Vagina (tissue), 2 donors: ENCODE measurements at places on chromosomes 1 and 21.

DNA sequence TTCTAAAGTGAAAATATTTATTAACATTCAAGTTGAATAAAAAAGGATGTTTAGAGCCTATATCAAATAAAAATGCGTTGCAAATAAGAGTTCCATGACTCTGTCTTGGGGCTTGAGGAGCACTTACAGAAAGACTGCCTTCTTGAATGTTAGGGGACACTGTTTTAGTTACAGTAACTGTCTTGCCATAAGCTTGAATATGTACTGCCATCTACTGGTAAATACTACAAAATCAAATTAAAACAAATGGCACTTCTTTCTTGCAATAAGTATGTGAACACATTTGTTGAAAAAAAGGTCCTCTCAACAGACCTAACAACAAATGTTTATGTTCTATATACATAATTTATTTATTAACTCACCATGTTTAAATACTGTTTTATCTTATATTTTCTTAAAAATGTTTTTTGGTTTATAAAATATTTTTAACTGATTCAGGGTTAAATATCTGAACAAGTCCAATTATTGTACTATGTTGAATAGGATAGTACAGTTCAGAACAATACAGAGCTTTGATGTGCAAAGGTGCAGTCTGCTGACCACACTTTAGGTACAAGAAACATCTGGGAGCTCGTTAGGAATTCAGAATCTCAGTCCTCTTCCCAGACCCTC, 199.5 kb downstream of the LRRIQ3 start:
- no peak for DNase-seq

GRCh38 chr1:209751627-209752231, 4.1 kb upstream of the TRAF3IP3 start:
- no peak for DNase-seq

- DNase-seq = no peak
These were observed 32.1 kb downstream of the CD247 start for GRCh38 chr1:167486090-167486824.

- DNase-seq = no peak
These were observed 49.9 kb upstream of the CYP2J2 start for GRCh38 chr1:59976194-59977074.

- no peak for DNase-seq
These were observed 15.4 kb upstream of the SAMD13 start for GRCh38 chr1:84286071-84286470.

- no peak for DNase-seq
These were observed 19.5 kb downstream of the USP24 start for GRCh38 chr1:55195521-55196233.

DNA sequence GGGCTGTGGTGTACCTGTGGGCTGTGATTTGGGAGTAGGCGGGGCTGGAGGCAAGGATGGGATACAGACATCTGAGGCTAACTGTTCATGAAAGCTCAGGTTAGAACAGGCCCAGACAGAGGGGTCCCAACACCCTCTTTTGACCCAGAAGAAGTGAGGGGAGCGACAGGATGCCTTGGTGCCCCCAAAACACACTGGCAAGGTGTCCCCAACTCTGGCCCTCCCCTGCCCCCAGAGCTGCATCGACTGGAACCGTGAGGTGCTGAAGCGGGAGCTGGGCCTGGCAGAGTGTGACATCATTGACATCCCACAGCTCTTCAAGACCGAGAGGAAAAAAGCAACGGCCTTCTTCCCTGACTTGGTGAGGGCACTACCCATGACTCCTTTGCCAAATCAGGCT, 27.6 kb upstream of the PADI4 start:
- no peak for DNase-seq

DNA sequence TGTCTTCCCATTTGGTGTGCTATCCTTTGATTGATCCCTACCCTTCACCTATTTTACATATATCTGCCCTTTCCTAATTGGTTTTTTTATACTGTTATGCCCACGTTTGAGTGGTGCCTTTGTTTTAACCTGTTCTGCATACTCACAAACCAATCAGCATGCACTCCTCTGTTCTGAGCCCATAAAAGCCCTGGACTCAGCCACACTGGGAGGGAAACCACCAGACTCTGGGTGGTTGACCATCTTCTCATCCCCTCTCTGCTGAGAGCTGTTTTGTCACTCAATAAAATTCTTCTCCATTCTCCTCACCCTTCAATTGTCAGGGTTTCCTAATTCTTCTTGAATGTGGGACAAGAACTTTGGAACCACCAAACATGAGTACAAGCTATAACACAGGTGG, 989.8 kb downstream of the ADGRL2 start:
- DNase-seq = no peak

DNA sequence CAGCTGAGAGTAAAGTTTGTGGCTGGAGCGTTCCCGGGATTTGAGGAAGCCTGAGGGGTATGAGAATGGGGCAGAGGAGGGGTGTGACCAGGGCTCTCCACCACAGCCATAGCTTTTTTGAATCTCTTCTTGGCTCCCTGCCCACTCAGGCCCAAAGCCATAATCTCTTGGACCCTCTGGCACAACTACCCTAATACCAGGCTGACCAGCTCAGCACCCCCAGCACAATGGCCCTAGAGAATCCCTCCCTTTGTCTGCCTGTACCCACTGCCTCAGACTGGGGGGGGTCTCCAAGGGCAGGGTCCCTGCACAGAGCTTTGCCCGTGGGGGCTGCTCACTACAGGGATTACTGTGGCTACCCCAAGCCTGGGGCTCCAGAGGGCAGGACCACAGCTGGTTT, 7.5 kb downstream of the DENND4B start:
- no peak for DNase-seq

- no peak for DNase-seq
These were observed 8.1 kb upstream of the PMF1 start for GRCh38 chr1:156204686-156205085.

GRCh38 chr1:153774026-153774595, 1.1 kb upstream of the SLC27A3 start:
- DNase-seq = no peak

GRCh38 chr1:106526650-106527049, 529.8 kb upstream of the PRMT6 start:
- DNase-seq = no peak

- no peak for DNase-seq
These were observed 25.5 kb downstream of the MAN1C1 start for GRCh38 chr1:25641931-25642573.

- no peak for DNase-seq
These were observed 13.5 kb upstream of the FOXE3 start for GRCh38 chr1:47402591-47402990.

GRCh38 chr1:77565321-77565720, 117.1 kb downstream of the ZZZ3 start:
- DNase-seq = no peak

GRCh38 chr1:93005252-93005598, 44.0 kb upstream of the DIPK1A start:
- no peak for DNase-seq

GRCh38 chr1:201490708-201491131, 16.2 kb downstream of the CSRP1 start:
- DNase-seq = no peak

DNA sequence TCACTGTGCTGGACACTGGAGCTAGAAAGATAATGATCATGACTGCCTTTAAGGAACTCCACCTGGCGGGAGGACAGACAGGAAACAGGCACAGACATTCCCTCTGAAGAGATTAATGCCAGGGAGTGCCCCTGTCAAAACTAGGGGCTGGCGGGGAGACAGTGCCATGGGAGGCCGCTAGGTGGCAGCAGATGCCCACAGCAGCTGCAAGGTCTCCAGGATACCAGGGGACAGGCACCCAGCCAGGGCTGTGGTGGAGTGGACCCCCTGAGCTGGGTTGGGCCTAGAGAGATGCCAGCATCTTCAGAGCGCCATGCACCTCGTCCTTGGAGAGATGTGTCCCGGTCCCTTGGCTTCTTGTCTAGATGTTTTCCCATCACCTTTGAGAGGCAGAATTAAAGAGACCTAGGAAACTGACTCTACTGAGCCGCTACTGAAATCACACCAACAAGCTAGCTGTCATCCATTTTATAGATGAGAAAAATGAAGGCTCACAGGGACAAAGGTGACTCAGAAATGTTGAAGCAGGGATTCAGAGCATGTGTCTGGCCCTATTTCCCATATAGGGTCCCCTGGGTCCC, 3.6 kb downstream of the REN start:
- no peak for DNase-seq

- DNase-seq = no peak
These were observed 52.2 kb downstream of the FHAD1 start for GRCh38 chr1:15299179-15299578.

DNA sequence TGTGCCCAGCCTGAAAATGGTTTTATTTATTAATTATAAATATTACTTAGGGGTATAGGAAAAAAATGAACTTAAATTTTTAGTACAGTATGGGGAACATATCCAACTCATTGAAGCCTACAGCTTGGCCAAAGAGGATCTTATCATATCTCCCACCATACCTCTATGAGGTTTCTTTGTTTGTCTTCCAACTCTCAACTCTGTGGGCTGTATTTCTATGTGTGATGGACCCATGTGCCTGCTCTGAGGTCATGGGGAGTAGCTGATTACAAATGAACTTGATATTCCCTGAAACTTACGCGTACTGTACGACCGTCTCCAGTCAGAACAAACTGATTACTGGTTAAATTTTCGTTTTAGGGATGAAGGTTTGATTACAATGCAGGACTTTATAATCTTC, 41.4 kb upstream of the PODN start:
- DNase-seq = no peak

GRCh38 chr21:27464648-27465047, 497.8 kb upstream of the ADAMTS5 start:
- no peak for DNase-seq

DNA sequence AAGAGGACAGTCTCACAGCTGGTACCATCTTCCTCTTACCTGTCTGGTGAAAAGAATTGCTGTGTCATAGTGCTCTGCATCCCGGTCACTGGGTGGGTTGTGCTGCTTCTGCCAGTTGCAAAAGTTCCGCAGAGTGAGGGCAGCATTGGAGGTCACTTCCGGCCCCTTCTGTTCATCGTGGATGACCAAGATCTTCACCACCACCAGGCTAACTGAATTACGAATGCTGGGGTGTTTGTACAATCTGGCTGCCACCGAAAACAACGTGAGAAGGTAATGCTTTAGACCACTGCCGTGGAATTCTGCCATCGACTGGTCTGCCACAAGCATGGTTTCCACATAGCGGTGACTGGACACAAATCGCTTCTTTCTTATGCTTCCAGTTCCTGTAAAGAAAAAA, 2.9 kb downstream of the ADAMTS1 start:
- DNase-seq = no peak

- DNase-seq = no peak
These were observed 34.8 kb downstream of the TTLL7 start for GRCh38 chr1:83964153-83964552.

DNA sequence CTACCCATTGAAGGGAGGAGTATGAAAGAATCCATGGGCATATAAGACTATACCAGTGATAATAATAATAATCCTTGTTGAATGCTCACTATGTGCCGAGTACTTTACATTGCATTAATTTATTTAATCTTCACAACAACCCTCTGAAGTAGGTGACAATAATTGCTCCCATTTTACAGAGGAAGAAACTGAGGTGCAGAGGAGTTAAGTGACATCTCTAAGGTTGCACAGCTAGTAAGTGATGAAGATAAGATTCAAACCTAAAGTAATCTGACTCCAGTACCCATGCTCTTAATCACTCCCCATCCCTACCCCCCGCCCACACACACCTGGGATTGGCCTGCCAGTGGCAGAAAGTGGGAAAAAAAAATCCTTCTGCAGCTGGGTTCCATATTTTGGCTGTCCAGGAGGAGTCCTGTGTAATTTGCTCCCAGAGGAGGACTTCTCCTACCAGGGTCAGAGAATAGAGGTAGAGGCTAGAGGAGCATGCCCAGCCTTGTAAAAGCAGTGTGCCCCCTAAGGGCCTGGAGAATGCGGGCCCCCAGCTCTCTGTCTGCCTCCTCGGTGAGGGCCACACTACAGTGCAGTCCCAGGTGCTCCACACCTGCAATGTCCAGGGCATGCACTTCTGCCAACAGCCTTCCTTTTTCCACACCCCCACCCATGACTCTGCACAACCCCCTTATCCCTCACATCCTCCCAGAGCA, 57.8 kb downstream of the TMEM53 start:
- DNase-seq = no peak

DNA sequence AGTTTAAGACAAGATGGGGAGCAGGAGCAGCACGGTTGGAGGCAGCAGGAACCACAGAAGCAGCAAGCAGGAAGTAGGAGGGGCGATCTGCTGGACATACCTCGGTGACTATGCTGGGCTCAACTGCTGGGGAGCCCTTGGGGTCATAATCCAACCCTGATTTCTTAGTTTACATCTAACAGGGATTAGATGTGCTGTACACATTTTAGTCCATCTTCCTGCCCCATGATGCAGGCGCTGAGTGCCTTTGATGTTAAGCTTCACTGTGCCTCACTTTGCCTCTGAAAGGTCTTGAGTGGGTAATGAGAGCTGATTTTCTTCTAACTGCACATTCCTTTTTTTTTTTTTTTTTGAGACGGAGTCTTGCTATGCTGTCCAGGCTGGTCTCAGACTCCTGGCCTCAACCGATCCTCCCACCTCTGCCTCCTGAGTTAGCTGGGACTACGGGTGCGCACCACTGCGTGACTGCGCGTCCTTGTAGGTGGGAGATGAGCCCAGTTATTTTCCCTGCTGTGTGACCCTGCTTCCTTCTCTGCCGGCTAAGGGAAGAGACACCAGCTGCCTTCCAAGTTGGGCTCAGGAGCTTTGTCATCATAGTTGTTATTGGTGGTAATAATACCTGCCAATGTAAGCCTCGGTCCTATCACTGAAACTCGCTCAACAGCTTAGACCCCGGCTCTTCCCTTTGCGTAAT, 1.1 kb upstream of the RCAN3 start:
- DNase-seq = no peak

DNA sequence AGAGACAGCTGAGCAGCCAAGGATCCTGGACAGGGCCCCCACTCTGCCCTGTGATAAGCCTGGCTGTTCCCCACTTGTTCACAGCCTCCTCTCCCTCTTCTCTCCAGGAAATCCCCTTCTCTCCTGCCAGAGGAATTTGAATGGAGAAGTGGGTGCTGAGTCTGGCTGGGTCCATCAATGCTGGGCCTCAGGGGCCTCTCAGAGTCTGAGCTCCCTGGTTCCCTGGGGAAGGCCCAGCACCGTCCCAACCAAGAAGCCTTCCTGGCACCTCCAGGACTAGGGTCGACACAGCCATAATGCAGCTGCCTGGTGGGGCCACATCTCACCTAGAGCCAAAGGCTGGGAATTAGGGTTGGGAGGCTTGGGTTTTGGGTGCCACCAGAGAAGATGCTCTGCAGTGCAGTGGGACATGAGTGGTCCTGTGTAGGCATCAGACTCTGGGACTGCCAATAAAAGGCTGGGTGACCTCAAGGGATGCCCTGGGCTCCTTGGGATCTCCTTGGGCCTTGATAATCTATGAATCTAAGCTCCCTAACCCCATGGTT, 2.5 kb downstream of the MYBPH start:
- DNase-seq = no peak

GRCh38 chr1:180486092-180486491, 16.3 kb downstream of the ACBD6 start:
- DNase-seq = no peak

DNA sequence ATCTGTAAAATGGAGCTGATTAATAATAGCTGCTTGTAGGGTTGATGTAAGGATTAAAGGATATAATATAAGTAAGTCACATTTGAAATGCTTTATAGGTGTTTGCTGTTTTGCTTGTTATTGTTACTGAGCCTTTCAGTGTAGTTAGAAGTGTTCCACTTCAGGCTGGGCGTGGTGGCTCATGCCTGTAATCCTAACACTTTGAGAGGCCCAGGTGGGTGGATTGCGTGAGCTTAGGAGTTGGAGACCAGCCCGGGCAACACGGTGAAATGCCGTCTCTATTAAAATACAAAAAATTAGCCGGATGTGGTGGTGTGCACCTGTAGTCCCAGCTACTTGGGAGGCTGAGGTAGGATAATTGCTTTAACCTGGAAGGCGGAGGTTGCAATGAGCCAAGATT, 12.2 kb downstream of the TRNAU1AP start:
- DNase-seq = no peak

- no peak for DNase-seq
These were observed 22.1 kb upstream of the GBP2 start for GRCh38 chr1:89147678-89148658.
